Stimulated activated naive B cell treated with anti-CD40 and anti-IgM and Interleukin-4, amounts not matched to agents 10 μg/mL and 1 μg/mL and 100 μg/mL, for 72 hours (primary cell): ENCODE measurements at places on chromosomes 13 and 19.

GRCh38 chr13:111005364-111005763 is 90.5 kb upstream of the ANKRD10 start:
- H3K27me3 ChIP-seq, result peaks cover 11% of the 10 kb centered on the region
- no peaks in the 10 kb centered on the region for H3K36me3 ChIP-seq
- DNase-seq, result no peak
- H3K4me1 ChIP-seq, result peaks cover 7% of the 10 kb centered on the region
- H3K4me3 ChIP-seq, result no peak overlapping the region

- no peaks in the 10 kb centered on the region for H3K36me3 ChIP-seq
- no peak overlapping the region for H3K27ac ChIP-seq
- DNase-seq, result no peak
- no peak overlapping the region for H3K4me3 ChIP-seq
Measured at GRCh38 chr13:90723381-90723780, 624.1 kb upstream of the MIR17HG start.

- H3K27ac ChIP-seq, result peak overlapping the region; percentile 98
- peak overlapping the region; percentile 92 for H3K4me3 ChIP-seq
- peak; percentile 79 for DNase-seq
- no peaks in the 10 kb centered on the region for H3K27me3 ChIP-seq
- peaks cover 16% of the 10 kb centered on the region for H3K36me3 ChIP-seq
Measured at GRCh38 chr19:11560404-11561051, 1.5 kb upstream of the ELOF1 start.

- no peak for DNase-seq
- peaks cover 4% of the 10 kb centered on the region for H3K27me3 ChIP-seq
- no peaks in the 10 kb centered on the region for H3K4me1 ChIP-seq
- no peak overlapping the region for H3K4me3 ChIP-seq
- H3K27ac ChIP-seq, result no peak overlapping the region
- no peaks in the 10 kb centered on the region for H3K36me3 ChIP-seq
Measured at GRCh38 chr13:98272549-98272948, 95.5 kb upstream of the RNF113B start.

DNA sequence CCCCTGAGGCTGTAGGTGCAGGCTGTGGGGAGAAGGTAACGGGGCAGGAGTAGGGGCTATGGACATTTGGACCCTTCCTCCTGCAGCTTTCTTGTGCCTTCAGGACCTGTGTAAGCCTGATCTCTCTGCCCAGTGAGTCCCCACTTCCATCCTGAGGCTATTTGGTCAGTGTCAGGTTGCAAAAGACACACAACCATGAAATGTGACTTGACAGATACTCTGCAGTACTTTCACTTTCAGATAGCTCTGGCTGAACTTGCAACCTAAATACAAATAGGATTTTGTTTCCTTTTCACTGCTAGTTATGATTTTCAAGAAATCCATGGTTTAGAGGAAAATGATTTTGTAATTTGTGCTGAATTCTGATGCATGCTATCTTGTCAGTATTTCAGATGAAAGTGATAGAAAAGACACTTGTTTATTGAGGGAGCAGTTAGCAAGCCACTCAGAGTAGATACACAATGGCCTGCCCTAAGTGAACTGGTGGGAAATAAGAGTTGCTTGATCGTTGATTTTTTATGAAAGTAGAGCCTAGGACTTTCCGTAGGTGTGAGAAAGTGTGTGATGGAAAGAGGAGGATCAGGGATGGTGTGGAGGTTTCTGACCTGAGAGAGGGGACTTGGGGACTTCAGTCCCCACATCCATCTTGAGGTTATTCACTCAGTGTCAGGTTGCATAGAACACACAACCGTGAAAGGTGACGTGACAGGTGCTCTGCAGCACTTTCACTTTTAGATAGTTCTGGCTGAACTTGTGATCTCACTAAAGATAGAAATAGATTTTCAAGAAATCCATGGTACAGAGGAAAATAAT is 18.1 kb upstream of the EID2 start:
- H3K4me1 ChIP-seq, result peaks cover 13% of the 10 kb centered on the region
- no peaks in the 10 kb centered on the region for H3K36me3 ChIP-seq
- H3K4me3 ChIP-seq, result peak overlapping the region; percentile 2
- peaks cover 7% of the 10 kb centered on the region for H3K27me3 ChIP-seq

DNA sequence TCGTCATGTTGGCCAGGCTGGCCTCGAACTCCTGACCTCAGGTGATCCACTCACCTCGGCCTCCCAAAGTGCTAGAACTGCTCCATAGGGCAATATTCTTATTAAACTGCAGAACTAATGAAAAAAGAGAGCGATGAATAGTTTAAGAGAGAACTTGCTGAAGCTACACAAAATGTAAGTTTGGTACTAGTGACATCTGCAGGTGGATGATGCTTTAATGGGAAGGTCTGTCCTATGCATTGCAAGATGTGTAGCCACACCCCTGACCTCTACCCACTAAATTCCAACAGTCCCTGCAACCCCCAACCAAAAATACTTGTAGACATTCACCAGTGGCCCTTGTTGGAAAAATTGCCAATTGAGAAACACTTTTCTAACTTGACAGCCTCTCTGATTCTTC is 117.8 kb downstream of the NALCN start:
- H3K4me1 ChIP-seq, result no peaks in the 10 kb centered on the region
- no peaks in the 10 kb centered on the region for H3K27me3 ChIP-seq
- H3K36me3 ChIP-seq, result no peaks in the 10 kb centered on the region
- no peak overlapping the region for H3K27ac ChIP-seq

- no peaks in the 10 kb centered on the region for H3K27me3 ChIP-seq
- H3K4me3 ChIP-seq, result no peak overlapping the region
- H3K36me3 ChIP-seq, result peaks cover 19% of the 10 kb centered on the region
- H3K4me1 ChIP-seq, result peaks cover 12% of the 10 kb centered on the region
Measured at GRCh38 chr19:45578861-45579260, 5.7 kb downstream of the OPA3 start.

- H3K4me1 ChIP-seq, result no peaks in the 10 kb centered on the region
- H3K36me3 ChIP-seq, result no peaks in the 10 kb centered on the region
- no peak overlapping the region for H3K27ac ChIP-seq
- DNase-seq, result no peak
- no peak overlapping the region for H3K4me3 ChIP-seq
Measured at GRCh38 chr13:98083507-98083906, 59.4 kb upstream of the FARP1 start.

DNA sequence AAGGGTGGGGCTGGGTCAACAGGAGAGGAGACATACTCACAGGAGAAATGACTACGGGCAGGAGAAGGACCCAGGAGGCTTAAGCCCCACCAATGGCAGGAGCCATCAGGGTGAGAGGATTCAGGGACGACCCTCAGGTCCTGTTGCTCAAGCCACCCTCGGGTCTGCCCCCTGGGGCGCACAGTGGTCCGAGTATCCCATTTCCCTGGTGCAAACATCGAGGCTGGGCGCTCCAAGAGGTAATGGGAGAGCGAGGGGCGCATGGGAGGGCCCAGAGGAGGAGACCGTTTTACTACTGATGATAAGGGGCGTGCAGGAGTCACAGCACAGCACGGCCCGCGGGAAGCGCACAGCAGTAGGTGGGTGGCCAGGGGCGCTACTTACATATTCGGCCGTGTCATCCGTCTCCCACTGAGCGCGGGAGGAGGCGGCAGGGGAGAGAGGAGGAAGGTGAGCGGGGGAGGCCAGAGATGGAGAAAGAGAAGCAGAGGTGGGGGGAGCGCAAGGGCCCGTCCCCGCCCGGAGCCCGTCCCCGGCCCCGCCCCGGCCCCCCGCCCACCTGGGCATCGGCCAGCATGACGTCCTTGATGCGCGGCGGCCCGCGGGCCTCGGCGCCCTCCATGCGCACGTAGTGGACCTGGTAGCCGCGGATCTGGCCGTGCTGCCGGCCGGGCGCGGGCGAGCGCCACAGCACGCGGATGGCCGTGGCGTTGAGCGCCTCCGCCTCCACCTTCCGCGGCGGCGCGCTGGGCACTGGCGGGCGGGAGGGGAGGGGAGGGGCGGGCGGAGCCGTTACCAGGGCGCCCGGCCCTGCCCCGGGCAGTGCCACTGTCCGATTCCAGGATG is 111.5 kb downstream of the PTPRS start:
- H3K4me3 ChIP-seq, result peak overlapping the region; percentile 51
- H3K4me1 ChIP-seq, result peaks cover 8% of the 10 kb centered on the region
- no peaks in the 10 kb centered on the region for H3K36me3 ChIP-seq
- peaks cover 36% of the 10 kb centered on the region for H3K27me3 ChIP-seq
- peak overlapping the region; percentile 62 for H3K27ac ChIP-seq
- no peak for DNase-seq

DNA sequence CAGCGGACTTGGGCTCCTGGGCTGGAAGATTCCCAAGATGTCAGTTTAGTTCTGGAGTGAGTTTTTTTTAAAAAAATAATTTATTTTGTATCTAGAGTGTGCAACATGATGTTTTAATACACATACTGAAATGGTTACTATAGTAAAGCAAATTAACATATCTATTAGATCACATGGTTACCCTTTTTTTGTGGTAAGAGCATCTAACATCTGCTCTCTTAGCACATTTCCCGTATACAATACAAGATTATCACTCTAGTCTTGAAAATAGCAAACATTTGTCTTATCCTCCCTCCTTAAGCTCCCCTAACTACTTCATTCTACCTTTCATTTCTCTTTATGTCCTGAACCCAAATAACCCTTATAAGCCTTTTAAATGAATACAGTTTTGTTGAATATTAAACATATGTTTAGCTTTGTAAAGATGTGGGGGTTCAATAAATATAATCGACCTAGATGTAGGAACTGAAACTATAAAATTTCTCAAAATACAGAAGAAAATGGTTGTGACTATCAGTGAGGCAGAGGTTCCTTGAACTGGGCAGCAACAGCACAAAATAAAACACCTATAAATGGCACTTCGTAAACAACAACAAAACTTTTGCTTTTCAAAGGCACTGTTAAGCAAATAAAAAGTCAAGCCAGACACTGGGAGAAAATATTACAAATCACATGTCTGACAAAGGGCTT is 466.6 kb downstream of the FGF9 start:
- H3K4me3 ChIP-seq, result no peak overlapping the region
- peaks cover 8% of the 10 kb centered on the region for H3K4me1 ChIP-seq
- no peak overlapping the region for H3K27ac ChIP-seq

DNA sequence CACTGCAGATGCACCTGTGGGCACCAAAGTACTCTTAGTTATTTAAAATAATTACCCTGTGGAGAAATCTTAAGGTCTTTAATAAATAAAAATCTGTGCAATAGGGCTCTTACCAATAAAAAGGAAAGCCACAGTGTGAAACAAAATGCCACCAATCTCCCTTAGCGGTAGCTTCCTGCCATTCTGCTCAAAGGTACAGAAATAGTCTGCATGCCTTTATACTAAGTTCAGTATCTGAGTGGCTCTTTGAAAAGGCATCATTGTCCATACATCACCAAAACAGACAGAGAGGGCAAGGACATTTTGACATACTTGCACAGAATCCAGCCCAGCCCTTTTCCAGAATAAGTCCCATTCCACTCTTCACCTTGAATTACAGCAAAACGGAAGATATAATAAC is 161.0 kb downstream of the KLF12 start:
- no peak overlapping the region for H3K27ac ChIP-seq
- no peak for DNase-seq
- peaks cover 38% of the 10 kb centered on the region for H3K36me3 ChIP-seq
- H3K27me3 ChIP-seq, result no peaks in the 10 kb centered on the region
- H3K4me1 ChIP-seq, result peaks cover 53% of the 10 kb centered on the region

- no peaks in the 10 kb centered on the region for H3K36me3 ChIP-seq
- no peaks in the 10 kb centered on the region for H3K4me1 ChIP-seq
- peaks cover 34% of the 10 kb centered on the region for H3K27me3 ChIP-seq
- H3K4me3 ChIP-seq, result no peak overlapping the region
- DNase-seq, result no peak
Measured at GRCh38 chr13:113371061-113371460, 7.1 kb upstream of the GRTP1 start.

DNA sequence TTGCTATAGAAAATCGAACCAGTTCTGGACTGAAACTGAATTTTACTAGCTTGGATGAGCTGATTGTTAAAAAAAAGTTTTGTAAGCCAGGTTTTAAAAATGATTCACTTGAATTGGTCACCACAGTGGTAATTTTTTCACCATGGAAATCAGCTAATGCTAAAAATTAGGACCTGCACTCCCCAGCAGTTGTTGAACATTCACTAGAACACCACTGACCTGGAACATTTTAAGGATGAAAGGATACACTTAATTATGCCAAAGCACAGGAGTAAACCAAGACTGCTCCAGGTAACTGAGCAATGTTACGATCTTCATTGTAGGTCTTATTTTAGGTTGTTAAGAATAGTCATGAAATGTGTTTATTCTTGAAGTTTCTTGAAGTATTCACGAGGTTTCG is 1342.6 kb upstream of the SPRY2 start:
- no peaks in the 10 kb centered on the region for H3K4me1 ChIP-seq
- no peaks in the 10 kb centered on the region for H3K36me3 ChIP-seq
- H3K27me3 ChIP-seq, result no peaks in the 10 kb centered on the region
- no peak overlapping the region for H3K4me3 ChIP-seq

- H3K4me1 ChIP-seq, result peaks cover 5% of the 10 kb centered on the region
- DNase-seq, result peak; percentile 51
- peaks cover 51% of the 10 kb centered on the region for H3K36me3 ChIP-seq
- H3K27ac ChIP-seq, result peak overlapping the region; percentile 81
- no peaks in the 10 kb centered on the region for H3K27me3 ChIP-seq
- no peak overlapping the region for H3K4me3 ChIP-seq
Measured at GRCh38 chr19:46678110-46678732, 17.2 kb upstream of the DACT3 start.

DNA sequence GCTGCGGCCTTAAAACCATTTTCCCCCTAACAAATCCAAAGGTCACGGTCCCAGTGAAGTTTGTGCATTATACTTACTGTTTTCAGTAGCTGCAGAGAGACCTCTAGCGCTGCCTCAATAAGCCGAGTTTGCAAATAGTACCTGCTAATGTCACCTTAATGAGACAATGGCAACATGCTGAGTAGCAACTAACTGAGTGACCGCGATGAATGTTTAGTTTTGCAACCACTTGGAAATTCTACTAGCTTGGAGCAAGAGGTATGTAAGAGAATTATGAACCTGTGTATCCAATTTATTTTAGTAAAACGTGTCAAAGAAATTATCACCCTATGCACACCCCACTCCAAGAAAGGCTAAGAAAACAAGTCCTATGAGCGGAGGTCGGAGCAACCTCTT is 1.2 kb downstream of the KPNA3 start:
- DNase-seq, result peak; percentile 2
- H3K36me3 ChIP-seq, result peaks cover 20% of the 10 kb centered on the region
- peak overlapping the region; percentile 91 for H3K4me3 ChIP-seq
- no peaks in the 10 kb centered on the region for H3K27me3 ChIP-seq

DNA sequence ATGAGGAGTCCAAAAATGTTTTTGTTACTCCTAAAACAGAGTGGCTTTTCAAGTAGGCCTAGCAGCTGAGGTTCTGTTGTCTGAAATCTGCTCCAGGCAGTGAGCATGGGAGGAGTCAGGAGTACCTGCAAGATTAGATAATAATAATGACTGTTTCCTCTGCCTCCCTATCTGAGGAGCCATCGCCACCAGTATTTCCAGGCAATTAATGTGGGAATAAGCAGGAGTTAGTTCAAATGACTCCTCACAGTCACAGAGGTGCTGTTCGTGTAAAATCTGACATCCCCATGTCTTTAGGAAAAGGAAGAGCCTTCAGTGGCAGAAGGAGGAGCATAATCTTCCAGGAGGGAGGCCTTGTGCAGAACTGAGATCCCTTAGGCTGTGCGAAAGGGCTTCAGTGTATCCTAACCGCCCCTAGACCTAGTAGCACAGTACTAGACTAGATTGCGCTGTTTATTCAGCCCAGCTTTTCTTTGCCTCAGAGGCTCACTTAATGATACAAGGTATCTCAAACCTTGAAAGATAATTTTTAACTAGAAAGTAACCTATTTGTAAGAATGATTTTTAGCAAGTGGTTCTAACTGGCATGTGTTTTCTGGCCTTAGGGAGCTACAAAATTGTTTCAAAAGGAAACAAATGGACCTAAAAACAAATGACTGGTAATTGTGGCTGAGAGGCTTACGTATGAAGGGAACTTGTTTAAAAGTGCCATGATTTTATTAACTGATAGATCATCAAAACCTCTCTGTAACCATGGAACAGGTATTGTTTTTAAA is 49.0 kb downstream of the FREM2 start:
- peaks cover 9% of the 10 kb centered on the region for H3K27me3 ChIP-seq
- no peaks in the 10 kb centered on the region for H3K4me1 ChIP-seq
- H3K4me3 ChIP-seq, result no peak overlapping the region
- no peak overlapping the region for H3K27ac ChIP-seq
